Esophagus squamous epithelium (tissue), 5 donors: ENCODE measurements at places on chromosomes 3 and 15.
A peak's percentile ranks its signal among the peaks of the same experiment; 100 is the strongest.

DNA sequence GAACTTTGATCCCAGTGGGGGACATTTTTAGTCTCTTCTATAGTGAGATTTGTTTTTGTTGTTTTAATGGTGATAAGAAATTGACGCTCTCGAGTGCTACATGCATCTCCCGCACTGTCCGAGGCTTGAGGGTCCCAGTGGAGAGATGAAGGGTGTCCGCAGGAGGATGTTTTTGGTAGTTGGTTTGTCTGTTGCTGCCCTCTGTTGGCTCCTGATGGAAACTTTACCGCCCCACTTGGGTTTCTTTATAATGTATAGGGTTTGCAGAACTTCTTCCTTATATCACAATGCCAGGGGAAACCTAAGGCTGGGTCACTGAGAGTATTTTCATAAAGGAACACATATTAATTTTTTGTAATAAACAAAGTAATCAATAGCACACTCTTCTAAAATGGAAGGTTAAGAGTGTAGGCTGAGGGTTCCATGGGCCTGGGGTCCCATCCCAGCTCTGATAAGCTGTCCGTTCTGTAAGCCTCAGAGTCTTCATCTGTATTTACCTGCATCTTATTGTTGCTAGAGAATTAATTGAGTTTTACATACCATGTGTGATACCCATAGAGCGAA is 185.3 kb upstream of the FEZF2 start:
- DNase-seq: no peak

- DNase-seq: no peak
Observed at GRCh38 chr3:182737825-182738224, 55.5 kb upstream of the ATP11B start.

DNA sequence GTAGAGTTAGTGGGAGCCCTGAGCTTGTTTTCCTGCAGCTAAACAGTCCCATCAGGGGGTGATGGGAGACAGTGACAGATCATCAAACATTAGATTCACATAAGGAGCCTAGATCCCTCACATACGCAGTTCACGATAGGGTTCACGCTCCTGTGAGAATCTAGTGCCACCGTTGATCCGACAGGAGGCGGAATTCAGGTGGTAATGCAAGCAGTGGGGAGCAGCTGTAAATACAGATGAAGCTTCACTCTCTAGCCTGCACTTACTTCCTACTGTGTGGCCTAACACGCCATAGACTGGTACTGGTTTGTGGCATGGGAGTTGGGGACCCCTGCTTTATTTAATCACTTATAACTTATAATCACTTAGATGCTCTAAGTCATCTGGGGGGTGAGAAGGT is 179.1 kb downstream of the AKAP13 start:
- DNase-seq: no peak

DNA sequence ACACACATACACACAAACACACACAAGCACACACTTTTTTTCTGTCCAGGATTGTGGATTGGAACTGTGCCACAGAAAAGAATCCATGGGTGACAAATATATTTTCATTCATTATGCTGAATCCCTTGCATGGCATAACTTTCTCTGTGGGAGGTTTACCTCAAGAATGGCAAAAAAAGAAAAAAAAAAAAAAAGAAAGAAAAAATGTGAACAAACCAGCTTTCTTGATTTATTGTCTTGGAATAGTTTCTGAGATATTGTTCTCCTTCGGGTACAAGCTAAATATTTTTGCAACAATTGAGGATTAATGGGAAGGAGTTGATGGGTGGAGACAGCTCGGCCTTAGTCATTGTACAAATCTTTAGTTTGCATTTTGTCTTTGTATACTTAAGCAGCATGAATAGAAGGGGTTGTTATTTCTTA is 153.1 kb downstream of the GMNC start:
- DNase-seq: no peak

- DNase-seq: no peak
Observed at GRCh38 chr3:54862526-54862925, 65.3 kb downstream of the LRTM1 start.

GRCh38 chr3:108073764-108074431 is 16.9 kb downstream of the CD47 start:
- no peak for DNase-seq

GRCh38 chr15:90422043-90422442 is 34.0 kb downstream of the IQGAP1 start:
- DNase-seq: no peak

DNA sequence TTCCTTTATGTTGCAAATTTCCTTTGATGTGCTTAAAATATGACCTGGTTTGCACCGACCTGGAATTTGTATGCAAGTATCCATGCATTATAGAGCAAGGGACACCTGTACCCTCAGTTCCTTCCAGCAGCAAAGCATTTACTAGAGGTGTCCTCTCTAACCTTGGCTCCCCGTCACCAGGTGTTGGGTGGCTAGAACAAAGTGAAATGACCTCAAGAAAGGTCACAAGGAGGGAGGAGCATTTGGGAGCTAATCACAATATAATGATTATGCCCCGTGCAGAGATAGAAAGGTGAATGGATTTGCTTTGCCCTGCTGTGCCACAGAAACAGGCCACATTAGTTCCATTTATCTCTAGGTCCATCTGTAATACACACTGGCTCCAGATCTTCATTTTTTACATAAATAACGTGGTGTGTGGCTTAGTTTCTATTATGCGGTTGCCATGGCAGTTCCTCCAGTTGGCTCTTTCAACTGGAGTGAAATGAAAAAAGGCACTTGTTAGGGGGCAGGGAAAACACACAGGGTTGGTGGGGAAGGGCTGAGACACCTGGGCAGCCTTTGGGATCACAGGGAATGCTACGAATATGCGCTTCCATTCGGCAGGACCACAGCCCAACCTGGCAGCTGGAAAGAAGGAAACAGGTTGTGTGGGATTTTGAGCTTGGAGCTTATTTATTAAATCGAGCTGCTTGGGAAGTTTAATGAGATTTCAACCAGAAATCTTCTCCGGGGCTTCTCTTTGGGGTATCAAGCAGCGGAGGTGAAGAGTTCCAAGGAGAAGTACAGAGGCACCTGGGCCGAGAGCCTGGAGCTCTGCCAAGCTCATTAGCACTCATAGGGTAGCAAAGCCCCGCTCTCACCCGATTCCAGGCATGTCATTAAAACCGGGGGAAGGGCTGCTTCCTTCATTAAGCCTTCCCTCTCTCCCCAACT is 233.5 kb upstream of the ST8SIA2 start:
- no peak for DNase-seq

GRCh38 chr3:121894301-121894990 is at the start of gene SLC15A2:
Gene SLC15A2, plus strand, starts transcription at chr3:121894401. Its CDS starts 76 bp downstream, at chr3:121894477.
- DNase-seq: no peak

DNA sequence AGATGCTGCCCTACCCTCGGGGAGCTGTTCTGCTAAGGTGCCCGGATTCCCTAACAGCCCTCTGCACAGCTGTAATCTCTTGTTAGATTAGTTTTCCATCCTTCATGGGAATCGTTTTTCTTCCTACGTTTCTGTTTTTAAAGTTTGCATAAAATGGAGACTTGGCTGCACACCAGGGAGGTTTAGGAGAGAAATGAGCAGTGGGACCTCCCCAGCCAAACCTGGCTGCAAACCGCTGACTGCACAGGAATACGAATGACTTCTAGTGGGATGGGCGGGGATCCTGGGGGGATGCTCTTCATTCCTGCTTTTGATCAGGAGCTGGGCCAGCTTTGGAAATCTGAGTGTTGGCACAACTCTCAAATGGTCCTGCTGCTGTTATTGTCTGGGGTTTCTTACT is 77.5 kb downstream of the THSD4 start:
- DNase-seq: no peak

DNA sequence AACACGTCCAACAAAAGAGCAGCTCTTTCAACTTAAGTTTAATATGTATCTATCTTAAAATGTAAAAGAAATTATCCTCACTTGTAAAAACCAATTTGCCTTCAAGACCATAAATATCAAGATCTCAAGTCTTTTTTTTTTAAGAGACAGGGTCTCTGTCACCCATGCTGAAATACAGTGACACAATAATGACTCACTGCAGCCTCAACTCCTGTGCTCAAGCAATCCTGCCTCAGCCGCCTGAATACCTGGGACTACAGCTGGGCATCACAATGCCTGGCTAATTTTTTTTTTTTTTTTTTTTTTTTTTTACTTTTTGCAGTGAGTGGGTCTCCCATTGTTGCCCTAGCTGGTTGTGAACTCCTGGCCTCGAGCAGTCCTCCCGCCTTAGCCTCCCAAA is 26.0 kb downstream of the ACAP2 start:
- DNase-seq: no peak

- no peak for DNase-seq
Observed at GRCh38 chr3:8458711-8459110, 42.9 kb upstream of the LMCD1 start.

DNA sequence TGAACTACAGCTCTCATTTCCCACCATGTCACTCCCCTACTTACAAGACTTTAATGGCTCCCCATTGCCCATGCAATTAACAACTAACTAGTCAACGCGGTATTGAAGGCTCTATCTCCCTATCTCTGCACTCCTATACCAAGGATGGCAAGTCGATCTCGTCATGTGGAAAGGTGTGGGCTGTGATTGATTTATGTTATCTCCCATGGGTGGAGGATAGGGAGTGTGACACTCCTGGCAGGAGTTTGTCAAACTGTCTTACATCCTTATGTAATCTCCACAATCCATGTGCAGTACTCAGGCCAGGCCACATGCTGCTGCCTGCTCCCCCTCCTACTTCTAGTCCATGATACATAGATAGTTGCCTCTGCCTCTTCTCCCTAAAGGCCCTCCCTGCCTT is 3.2 kb upstream of the RORA start:
- no peak for DNase-seq

- DNase-seq: no peak
Observed at GRCh38 chr3:70433091-70433490, 120.7 kb upstream of the MDFIC2 start.

DNA sequence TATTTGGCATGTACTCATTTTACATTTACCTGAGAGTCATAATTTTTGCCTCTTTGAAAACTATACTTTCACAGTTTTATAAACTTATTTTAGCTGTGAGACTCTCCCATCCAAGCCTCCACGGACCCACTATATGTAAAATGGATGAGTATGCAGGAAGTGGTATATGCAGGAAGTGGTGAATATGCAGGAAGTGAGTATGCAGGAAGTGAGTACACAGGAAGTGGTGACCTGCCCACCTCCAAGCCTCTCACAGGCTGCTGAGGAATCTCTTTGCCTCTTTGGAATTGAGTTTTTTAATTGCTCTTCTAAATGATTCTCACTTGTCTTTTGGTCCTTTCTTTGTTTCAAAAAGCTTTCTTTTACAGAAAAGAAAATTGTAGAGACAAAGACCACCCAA is 85.2 kb downstream of the KBTBD8 start:
- no peak for DNase-seq

GRCh38 chr3:18035641-18036449 is 293.4 kb upstream of the TBC1D5 start:
- no peak for DNase-seq

GRCh38 chr3:49019941-49020329 is 1.6 kb upstream of the DALRD3 start:
- no peak for DNase-seq

DNA sequence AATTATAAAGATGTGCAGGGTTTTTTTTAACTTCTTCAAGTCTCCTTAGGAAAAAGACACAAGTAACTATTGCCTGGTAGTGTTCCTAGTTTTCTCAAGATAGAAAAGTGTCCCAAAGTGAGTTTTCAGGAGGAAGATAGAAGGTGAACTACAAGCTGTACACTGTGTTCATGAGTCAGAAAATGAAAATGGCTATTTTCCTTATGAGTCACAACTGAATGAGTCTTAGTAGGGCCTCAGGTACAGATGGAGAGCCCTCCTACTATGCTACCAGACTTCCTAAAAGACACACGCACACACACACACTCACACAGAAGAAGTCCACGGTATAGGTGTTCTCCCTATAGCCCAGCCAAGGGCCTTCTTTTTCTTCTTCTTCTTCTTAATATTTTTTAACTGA is 3.1 kb downstream of the MYO1E start:
- no peak for DNase-seq

DNA sequence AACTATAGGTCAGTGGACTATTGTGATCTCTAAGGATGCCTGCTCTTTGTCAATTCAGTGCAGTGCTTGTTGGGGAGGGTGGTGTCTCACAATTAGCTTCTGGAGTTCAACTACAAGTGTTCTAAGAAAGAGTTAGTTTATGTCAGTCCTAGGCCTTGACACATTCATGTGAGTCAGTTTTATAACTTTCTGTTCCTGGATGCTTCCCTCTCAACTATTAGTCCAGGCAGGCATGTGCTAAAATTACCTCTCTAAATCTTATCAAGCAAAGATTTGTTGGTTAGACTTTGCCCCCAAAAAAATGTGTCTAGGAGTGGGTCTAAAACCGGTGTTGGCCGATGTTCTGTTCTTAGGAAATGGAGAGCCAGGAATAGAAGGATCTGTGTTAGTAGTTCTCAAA is 378.3 kb downstream of the IL5RA start:
- DNase-seq: no peak

DNA sequence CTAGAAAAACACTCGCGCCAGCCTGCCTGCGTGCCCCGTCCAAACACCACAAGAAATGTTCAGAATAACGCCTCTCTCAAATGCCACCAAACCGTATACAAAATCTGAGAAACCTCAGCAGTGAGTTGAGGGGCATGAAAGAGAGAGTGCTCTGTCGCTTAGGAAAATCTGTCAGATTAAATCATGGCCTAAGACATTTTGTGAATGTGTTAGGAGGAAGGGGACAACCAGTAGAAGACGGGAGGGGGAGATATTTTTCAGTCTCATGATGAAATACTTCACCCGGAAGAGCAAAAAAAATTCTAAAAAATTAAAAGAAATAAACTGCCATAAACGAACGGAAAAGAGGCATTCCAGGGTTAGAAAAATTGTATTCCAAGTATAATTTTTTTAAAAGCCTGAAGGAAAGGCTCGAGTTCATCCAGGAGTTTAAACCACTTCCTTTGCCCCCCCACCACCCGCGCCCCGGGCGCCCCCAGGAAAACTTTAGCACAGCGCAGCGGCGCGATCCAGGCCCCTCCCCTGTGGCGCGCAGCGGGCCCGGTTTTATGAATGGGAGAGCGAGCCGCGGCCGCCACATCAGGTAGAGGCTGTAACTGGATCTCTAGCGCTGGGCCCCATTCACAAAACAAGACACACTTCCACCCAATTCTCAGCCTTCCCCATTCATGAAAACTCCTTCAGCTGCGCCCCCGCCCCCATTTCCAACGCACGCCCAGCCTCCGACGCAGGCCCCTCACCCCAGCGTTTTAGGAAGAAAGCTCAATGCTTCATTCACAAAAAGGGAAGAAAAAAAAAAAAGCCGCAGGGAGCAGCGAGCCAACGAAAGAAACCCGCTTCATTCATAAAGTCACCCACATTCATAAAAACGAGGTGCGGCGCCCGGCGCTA is 1.4 kb downstream of the ETV5 start:
- DNase-seq: peak; percentile 5
